Mammary epithelial cell (primary cell): ENCODE measurements at places on chromosomes 11 and 22. TPM values are rescaled to one million over a fixed set of nuclear protein-coding genes. Genes with fewer than 3 reads are reported as not detected.

Gene OSM
- not detected for total RNA-seq

Gene SYCE3
- total RNA-seq = 2.0 TPM in 1 of 2 replicates, not detected in the other

Gene MUC6
- under 0.01 TPM for total RNA-seq

Gene GUCY1A2
- total RNA-seq = 0.17 TPM

Gene TRIM29
- 204 and 256 TPM in 2 replicates for total RNA-seq

Gene FOLR2
- total RNA-seq = not detected

DNA sequence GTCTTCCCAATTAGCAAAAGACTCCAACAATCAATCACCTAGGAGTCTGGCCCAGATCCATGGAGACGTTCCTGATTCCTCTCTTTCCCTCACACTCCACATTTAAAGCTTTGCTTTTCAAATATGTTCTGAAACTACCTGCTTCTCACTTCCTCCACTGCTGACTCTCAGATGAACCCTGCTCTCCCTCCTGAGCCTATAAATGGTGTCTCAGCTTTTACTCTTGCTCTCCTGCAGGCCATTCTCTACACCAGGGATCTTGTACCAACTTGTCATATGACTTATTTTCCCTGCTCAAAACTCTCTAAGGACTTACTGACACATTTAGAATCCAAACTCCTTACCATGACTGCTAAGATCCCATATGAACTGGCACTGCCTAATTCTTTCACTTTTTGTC lies 138.4 kb upstream of the DDI1 start:
- peak; percentile 16 for DNase-seq

GRCh38 chr22:26017932-26018331 lies 151.3 kb upstream of the SEZ6L start:
- no peak for DNase-seq

GRCh38 chr11:96049426-96049825 lies 125.5 kb upstream of the MTMR2 start:
- peak; percentile 35 for DNase-seq

DNA sequence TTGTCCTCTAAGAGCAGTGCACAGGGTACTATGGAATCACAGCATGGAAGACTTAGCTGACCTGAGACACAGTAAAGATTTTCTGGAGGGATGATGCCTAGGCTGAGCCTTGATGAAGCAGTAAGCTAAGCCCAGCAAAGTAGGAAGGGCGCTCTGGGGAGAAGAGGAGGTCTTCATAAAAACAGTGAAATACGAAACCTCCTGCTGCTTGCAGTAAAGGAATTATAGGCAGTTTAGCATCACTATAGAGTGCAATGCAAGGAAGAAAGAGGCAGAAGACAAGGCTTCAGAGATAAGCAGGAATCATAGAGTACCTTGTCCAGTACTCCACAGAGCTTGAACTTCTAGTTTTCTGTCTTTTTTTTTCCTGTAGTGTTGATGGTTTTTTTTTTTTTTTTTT lies 555.7 kb upstream of the CADM1 start:
- DNase-seq = no peak

DNA sequence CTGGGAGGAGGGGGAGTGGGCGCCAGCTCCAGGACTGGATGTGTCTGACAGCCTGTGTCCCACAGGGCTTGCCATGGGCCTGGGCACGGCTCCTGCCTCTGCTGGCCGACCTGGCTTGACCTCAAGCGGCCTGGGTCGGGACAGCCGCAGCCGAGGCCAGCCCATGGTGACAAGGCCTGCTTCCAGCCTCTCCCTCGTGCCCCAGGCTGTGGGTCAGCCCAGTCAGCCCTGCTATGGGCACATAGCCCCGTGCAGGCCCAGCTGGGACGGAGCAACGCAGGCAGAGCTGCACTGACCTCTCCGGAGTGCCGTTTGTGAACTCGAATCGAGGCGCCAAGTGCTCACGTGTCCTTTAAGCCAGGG lies 17.9 kb downstream of the OSBPL5 start:
- no peak for DNase-seq

GRCh38 chr11:96899971-96900370 lies 510.2 kb downstream of the JRKL start:
- DNase-seq = no peak

DNA sequence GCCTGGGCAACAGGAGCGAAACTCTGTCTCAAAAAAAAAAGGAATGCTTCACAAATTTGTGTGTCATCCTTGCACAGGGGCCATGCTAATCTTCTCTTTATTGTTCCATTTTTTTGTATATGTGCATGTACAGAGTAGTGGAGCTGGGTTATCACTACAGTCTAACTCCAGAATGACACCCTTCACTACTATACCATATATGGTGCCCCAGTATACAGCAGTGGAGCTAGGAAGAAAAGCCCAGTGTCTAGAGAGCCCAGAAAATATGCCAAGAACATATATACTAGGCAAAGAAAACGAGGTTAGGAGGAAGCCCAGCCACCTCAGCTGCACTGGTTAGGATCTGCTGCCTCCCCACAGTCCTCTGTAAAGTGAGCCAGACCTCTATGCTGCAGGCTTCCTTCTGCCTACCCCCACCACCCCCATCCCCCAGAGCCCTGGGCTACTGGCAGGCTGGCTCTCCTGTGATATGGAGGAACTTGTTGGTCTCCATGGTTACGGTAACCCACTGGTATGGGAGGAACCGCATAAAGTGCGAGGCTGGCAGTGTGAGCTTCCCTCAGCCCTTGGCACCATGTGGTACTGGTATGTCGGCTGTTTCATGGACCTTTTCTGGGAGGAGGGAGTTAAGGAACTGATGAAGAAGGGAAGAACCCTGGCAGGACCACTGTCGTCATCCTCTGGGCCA lies 34.3 kb downstream of the RCOR2 start:
- DNase-seq = no peak

DNA sequence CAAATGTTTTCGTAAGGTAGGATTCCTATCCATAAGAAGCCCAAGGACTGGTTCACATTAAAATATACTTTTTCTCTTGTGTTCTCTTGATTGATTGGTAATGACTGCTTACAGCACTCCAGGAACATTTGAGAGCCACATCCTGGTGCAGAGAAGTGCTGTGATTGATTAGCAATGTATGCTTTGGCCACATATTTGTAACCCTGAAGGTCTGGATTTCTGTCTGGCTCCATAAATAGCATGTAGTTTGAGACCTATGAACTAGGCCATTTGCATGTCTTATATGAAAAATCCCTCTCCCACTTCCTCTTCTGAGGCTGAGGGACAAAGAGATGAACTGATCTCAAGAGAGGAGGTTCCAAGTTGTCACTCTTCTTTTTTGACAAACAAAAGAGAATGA lies 49.3 kb upstream of the CD44 start:
- DNase-seq = no peak

DNA sequence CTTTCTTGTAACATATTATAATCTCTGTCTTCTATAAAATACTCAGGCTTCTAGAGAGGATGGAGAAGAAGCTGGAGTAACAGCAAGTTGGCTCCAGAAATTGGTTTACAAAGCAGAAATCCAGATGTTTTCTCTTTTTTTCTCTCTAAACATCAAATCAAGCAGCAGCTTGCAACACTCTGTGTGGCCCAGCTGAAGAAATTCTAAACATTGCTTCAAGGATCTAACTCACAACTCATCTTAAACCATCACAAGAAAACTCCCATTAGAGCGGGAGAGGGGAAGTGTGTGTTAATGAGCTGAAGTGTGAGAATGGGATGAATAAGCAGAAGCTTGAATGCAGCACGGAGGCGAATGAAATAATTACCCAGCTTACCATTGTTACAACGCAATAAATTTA lies 146.5 kb downstream of the OPCML start:
- no peak for DNase-seq

- DNase-seq = no peak
Observed at GRCh38 chr22:28442711-28443525, 236.7 kb downstream of the TTC28 start.

DNA sequence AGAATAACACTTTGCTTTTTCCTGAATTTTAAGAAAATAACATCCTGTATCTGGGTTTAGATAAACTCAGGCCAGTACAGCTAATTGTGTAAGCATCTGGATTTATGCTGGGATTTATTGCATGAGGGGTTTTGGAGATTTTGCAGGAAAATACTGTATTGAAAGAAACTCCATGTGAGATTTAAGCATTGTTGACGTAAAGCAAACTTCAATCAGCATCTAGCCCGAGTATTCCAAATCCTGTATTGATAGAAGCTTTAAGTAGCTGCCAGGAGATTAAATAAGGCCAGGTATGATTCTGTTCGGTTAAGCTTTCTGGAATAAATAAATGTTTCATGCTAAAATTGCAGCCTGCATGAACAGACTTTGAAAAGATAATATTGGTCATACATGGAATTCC lies 36.3 kb upstream of the LYVE1 start:
- DNase-seq = no peak
